ENCODE measurements at places on chromosomes 2 and 18. TPM values are rescaled to one million over a fixed set of nuclear protein-coding genes. Genes with fewer than 3 reads are reported as not detected.

The STEAP3 gene
- 8.0 TPM for total RNA-seq

The PHOSPHO2 gene
- 4.3 TPM for total RNA-seq

The FAM110C gene
- total RNA-seq: 3.3 TPM

The ALPI gene
- total RNA-seq: not detected

The PTPN2 gene
- total RNA-seq: 37.2 TPM

The RAD51AP2 gene
- total RNA-seq: not detected

The MSH2 gene
- 5.5 TPM for total RNA-seq

The HOXD3 gene
- total RNA-seq: 13.4 TPM

The XIRP2 gene
- total RNA-seq: 0.15 TPM

The MRPS9 gene
- total RNA-seq: 14.0 TPM

The ANO7 gene
- total RNA-seq: 5.4 TPM

The C2orf78 gene
- total RNA-seq: not detected

The IL1R2 gene
- 38.3 TPM for total RNA-seq

The PROC gene
- not detected for total RNA-seq

The DPP4 gene
- total RNA-seq: 3.5 TPM

The ARMC9 gene
- 50.7 TPM for total RNA-seq

The CXCR1 gene
- 1.8 TPM for total RNA-seq

DNA sequence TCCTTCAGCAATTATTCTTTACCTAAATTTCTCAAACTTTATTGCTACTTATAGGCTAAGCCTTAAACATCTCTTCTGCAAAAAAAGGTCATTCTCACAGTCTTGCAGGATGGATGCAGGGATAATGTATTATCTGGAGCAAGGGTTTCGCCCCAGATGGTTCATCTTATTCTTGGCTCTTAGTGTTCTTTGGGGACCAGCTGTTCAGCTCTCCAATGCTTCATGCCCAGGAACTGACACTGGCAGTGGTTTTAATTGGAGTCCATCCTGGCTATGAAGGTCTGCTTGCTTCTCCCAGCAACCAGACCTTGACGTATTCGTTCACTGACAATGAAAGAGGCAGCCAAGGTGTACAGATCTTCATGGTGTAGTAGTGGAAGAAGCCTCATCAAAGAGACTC is 331.9 kb downstream of the SLC8A1 start:
- no peak for DNase-seq

DNA sequence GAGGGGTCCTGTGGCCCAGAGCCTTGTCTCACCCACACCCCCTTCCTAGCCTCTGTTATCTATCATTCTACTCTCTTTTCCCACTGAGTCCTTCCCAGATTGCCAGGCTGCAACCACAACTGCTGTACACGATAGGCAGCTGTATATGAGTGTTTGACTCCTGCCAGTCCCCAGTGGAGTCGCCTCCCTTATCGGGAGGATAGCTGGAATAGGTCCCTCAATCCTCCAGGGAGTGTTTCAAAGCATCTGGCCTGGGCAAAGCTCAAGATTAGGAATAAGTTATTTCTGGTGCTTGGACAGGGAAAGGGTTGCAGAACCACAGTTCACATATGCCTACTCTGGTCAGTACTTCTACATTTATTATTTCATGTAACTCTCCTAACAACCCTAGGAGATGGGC is 4.8 kb downstream of the MSGN1 start:
- DNase-seq: no peak

DNA sequence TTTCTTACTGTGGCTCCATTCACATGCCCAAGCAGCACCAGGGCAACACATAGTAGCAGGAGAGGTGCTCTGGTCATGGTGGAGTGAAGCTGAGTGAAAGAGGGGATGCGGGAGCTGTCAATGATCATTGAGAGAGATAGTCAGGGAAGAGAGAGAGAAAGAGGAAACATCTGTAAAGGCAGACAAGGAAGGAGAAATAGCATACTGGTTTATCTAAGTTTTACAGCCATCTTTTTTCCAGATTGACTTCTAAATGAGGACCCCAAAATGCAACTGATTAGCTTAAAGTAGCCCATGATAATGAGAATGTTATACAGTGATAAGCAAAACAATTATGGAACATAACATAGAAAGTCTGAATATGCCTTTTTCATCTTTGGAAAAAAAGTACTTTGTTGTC is at the start of gene C2orf66:
Gene C2orf66 (minus strand): TSS at position 96 of the 400 bp plus-strand sequence. CDS start 19 bp downstream, at position 77.
- DNase-seq: no peak

- no peak for DNase-seq
Observed at GRCh38 chr2:112032224-112032586, 22.9 kb upstream of the TMEM87B start.

DNA sequence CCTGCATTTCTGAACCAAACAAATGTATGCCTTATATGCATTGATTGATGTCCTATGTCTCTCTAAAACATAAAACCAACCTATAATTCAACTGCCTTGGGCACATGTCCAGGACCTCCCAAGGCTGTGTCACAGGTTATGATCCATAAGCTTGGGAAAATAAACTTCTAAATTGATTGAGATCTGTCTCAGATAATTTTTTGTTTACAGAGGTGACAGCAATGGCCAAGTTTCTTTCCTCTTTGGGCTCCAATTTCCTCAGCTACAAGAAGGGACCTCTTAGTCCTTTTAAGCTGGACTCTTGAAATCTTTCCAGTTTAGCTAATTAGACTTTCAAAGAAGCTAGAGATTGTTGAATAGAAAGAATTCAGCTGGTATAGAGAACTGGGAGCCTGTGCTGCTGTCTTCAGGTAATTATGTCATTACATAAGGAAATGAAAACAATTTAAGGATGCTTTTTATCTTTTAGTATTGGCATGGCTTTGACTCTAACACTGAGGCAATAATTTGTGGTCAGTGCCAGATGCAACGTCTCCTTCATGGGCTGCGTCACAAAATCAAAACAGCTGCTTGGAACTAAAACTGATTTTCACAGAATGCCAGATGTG is 412.1 kb upstream of the TRIB2 start:
- DNase-seq: no peak

GRCh38 chr2:11715987-11716652 is 30.3 kb upstream of the LPIN1 start:
- DNase-seq: no peak

- no peak for DNase-seq
Observed at GRCh38 chr18:37383036-37383785, 182.4 kb downstream of the CELF4 start.

DNA sequence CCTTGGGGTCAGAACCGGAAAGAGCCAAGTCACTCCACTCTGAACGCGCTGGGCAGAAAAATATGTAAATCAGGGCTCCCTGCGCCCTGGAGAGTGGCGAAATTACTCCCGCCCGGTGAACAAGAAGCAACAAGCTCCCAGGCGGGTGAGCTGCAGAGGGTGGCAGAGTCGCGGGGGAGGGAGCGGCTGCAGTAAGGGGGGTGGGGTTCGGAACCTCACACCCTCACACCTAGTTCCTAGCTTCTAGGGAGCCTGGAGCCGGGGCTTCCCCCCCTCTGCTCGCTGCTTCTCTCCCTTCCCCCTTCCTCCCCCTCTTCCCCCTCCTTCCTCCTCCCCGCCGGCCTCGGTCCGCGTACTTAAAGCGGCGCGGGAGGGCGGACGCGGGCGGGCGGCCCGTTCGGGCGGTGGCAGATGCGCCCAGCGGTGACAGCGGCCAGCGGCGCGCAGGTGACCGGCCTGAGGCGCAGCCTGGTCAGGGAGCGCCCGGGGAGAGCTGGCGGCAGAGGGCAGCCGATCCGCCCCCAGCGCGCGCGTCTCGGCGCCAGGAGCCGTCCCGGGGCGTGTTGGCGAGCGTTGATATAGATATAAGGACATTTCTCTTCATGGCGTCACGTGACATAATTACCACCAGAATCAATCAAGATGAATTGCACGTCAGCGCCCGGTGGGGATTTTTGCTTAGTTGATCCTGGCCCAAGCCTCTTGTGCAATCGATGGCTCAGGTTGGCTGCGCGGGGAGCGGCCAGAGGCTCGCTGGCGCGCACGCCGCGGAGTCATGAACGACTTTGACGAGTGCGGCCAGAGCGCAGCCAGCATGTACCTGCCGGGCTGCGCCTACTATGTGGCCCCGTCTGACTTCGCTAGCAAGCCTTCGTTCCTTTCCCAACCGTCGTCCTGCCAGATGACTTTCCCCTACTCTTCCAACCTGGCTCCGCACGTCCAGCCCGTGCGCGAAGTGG is at the start of gene HOXD11:
Gene HOXD11 (plus strand): TSS at position 700 of the 959 bp plus-strand sequence. CDS start 76 bp downstream, at position 776.
- DNase-seq: peak; percentile 30

- no peak for DNase-seq
Observed at GRCh38 chr2:187640926-187641510, 86.8 kb upstream of the TFPI start.

- DNase-seq: peak; percentile 69
Observed at GRCh38 chr18:13136904-13137669, 81.5 kb upstream of the LDLRAD4 start.

- no peak for DNase-seq
Observed at GRCh38 chr2:167942366-167943081, 304.9 kb downstream of the STK39 start.

DNA sequence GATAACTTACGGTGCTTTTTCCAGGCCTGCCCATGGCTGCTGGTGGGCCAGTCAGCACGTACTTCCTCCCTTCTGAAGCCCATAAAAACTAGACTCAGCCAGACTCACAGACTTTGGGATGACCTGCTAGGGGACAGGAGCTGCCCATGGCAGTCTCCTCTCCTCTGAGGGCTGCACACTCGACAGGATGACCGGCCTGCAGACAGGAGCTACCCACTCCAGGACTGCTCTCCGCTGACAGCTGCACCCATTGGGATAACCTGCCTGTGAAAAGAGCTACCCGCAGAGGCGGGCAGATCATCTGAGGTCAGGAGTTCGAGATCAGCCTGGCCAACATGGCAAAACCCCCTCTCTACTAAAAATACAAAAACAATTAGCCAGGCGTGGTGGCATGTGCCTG is 75.4 kb downstream of the EPB41L3 start:
- no peak for DNase-seq

DNA sequence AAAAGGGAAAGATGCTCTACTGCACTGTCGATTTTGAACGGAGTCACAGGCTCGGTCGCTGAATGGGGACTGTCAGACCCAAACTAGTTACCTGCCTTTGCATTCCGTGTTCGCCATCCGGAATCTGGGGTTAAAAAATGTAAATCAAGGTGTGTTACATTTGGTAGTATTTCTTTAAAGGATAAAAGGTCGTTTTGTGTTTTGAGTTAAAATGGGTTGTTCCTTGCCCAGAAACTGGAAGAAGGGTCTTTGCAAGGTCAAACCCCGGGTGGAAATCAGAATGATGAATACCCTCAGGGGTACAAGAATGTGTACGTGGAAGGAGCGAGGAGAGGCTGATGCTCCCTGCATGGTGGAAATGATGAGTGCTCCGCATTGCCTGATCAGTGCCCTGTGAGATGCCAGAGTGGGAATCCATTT is 1.0 kb downstream of the VSNL1 start:
- DNase-seq: no peak

DNA sequence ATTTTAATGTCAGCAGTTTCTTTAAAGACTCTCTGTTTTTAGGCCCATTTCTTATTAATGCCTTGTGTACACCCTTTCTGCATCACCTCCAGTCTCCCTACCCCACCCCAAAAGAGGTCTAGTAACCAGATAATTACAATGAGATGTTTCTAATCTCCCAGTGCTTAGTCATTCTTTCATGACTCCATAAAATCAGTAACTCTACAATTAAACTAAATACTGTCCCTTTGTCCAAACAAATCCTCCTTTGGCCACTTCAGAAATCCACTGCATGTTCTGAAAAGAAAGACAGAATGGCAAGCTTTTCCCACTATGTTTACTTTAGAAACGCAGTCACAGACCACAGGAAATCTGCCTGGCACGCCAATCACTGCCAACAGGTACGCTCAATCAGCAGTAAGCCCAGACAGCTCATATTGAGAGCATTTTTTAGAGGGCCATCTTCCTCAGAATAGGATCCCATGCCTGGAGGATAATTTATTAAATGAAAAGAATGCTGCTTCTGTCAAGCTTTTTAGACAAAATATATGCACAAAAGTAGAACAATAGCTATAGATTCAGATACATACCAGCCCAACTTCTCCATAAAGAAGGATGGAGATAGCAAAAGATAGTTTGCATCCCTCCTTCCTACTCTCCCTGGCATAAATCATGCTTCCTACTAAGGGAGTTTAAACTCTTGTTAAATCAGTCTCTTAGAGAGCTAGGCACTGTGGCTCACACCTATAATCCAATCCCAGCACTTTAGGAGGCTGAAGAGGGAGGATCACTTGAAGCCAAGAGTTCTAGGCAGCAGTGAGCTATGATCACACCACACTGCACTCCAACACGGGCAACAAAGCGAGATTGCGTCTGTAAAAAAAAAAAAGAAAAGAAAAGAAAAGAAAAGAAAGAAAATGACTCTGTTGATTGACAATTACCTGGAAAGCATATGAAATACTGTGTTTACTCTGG is 14.6 kb downstream of the CLASP1 start:
- no peak for DNase-seq

- DNase-seq: no peak
Observed at GRCh38 chr2:212448698-212449097, 89.9 kb downstream of the ERBB4 start.

- no peak for DNase-seq
Observed at GRCh38 chr2:144452169-144452988, 67.5 kb downstream of the ZEB2 start.

- no peak for DNase-seq
Observed at GRCh38 chr2:157880927-157881326, 4.8 kb upstream of the ACVR1 start.

DNA sequence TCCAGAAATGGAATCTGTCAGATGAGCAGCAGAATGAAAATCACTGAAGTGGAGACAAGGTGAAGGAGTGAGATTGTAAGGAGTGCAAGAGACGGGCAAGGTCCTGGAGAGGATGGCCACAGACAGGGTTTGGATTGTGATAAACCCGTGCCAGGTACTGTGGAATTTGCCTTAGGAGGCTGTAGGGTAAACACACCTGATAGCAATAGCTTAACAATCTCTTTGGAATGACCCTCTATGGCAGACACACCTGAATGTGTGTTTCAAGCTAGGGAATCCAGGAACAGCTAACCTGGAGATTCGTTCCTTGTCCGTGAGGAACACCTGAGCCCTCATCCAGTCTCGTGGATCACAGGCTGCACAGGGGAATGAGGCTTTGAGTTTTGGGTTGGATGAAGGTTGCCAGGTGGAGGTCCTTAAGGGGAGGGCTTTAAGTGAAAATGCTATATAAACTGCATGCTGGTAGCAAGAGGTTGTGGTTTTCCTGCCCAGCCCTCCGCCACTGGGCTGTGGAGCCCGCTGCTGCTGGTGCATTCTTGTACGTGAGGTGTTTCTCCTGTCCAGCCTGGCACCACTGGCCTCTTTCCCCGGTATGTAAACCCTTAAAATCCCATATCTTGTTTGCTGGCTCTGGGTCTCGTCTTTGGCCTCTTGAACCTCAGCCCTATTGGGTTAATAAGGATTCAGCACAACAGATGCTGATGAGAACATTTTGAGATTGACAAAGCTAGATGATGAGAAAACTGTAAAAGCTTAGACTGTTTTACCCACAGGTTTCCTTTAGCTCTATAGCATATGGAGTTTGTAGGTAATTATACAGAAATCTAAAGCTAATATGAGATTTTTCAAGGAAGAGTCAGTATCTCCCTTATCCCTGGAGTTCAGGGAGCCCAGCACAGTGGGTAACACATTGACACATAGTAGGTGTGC is 117.9 kb downstream of the ARHGAP15 start:
- no peak for DNase-seq

Data from aorta (tissue), 5 donors.